Esophagus muscularis mucosa (tissue), 4 donors: ENCODE measurements at places on chromosomes 6 and 20. TPM values are rescaled to one million over a fixed set of nuclear protein-coding genes. Genes with fewer than 3 reads are reported as not detected.

GRCh38 chr20:845941-846893 lies 12.7 kb downstream of the FAM110A start:
- H3K36me3 ChIP-seq: no peaks in the 10 kb centered on the region
- no peak overlapping the region for H3K4me3 ChIP-seq
- DNase-seq: no peak
- peaks cover 12% of the 10 kb centered on the region for H3K27me3 ChIP-seq

DNA sequence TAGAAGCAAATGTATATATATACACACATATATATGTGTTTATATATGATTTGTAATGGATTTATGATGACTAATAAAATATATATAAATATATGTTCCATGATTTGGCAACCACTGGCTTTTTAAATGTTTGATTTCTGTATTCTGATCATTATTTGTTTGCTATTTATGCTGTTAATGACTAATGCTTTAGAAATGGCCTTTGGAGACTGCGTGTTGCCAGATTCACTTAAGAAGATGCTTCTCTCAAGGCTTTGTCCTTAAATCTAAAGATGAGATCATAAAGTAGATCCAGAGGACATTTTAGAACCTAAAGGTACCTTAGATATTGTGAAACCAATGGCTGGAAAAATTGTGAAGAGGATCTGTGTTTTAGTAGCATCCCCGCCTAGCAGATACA lies 116.0 kb upstream of the SUPT3H start:
- no peak for DNase-seq
- no peaks in the 10 kb centered on the region for H3K4me1 ChIP-seq
- H3K27ac ChIP-seq: no peak overlapping the region

- H3K27ac ChIP-seq: peak within 1 kb of the TSS; percentile 99
- peak; percentile 98 for DNase-seq
- no peaks in the 10 kb centered on the region for H3K27me3 ChIP-seq
- H3K4me3 ChIP-seq: peak within 1 kb of the TSS; percentile 57
- H3K36me3 ChIP-seq: no peaks in the 10 kb centered on the region
Measured at GRCh38 chr6:31271641-31272357, at the start of gene HLA-C. Gene HLA-C (minus strand): TSS chr6:31272092. CDS start chr6:31272071, 21 bp downstream.

- H3K4me3 ChIP-seq: no peak overlapping the region
- peaks cover 14% of the 10 kb centered on the region for H3K27me3 ChIP-seq
- DNase-seq: no peak
- H3K36me3 ChIP-seq: no peaks in the 10 kb centered on the region
- peaks cover 11% of the 10 kb centered on the region for H3K4me1 ChIP-seq
Measured at GRCh38 chr20:46206992-46207549, 89.0 kb downstream of the CD40 start.

DNA sequence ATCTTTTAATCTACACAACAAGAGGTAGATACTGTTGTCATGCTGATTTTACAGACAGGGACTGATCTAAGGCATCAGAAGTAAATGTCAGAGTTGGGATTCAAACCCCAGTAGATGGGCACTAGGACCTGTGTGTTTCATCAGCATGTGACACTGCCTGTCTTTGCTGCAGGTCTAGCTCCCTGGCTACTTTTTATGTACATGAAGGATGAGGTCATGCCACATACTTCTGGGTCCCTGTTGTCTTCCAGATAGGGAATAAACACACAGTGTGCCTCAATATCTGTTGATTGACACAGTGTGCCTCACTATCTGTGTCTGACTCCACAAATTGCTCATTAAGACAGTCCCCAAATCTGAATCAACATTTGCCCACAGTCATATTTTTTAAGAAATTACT lies 106.9 kb downstream of the TFAP2B start:
- H3K27ac ChIP-seq: no peak overlapping the region
- no peaks in the 10 kb centered on the region for H3K27me3 ChIP-seq
- H3K36me3 ChIP-seq: no peaks in the 10 kb centered on the region
- no peaks in the 10 kb centered on the region for H3K4me1 ChIP-seq
- H3K4me3 ChIP-seq: no peak overlapping the region

DNA sequence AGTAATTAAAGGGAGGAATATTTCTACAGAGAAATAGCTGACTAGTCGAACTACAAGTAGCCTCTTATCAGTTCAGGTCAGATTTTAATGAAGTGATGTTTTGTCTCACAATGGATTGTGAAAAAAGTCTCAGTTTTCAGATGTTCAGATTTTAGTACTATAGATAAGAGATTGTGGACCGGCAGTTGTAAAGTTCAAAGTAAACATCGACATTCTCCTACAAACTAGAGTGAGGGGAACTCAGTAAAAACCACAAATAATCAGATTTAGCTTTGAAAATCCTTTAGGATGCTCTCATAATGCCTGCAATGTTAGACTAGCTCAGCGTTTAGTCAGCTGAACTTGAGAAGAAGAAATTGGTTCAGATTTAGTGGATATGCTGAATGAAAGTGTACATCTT lies 39.9 kb downstream of the RCAN2 start:
- H3K36me3 ChIP-seq: no peaks in the 10 kb centered on the region
- no peaks in the 10 kb centered on the region for H3K27me3 ChIP-seq
- no peak for DNase-seq
- H3K27ac ChIP-seq: no peak overlapping the region
- H3K4me3 ChIP-seq: no peak overlapping the region
- H3K4me1 ChIP-seq: peaks cover 32% of the 10 kb centered on the region

GRCh38 chr20:52461582-52461981 lies 270.0 kb upstream of the ZFP64 start:
- H3K27ac ChIP-seq: no peak overlapping the region
- no peaks in the 10 kb centered on the region for H3K4me1 ChIP-seq
- no peak overlapping the region for H3K4me3 ChIP-seq
- no peak for DNase-seq
- no peaks in the 10 kb centered on the region for H3K36me3 ChIP-seq
- no peaks in the 10 kb centered on the region for H3K27me3 ChIP-seq

DNA sequence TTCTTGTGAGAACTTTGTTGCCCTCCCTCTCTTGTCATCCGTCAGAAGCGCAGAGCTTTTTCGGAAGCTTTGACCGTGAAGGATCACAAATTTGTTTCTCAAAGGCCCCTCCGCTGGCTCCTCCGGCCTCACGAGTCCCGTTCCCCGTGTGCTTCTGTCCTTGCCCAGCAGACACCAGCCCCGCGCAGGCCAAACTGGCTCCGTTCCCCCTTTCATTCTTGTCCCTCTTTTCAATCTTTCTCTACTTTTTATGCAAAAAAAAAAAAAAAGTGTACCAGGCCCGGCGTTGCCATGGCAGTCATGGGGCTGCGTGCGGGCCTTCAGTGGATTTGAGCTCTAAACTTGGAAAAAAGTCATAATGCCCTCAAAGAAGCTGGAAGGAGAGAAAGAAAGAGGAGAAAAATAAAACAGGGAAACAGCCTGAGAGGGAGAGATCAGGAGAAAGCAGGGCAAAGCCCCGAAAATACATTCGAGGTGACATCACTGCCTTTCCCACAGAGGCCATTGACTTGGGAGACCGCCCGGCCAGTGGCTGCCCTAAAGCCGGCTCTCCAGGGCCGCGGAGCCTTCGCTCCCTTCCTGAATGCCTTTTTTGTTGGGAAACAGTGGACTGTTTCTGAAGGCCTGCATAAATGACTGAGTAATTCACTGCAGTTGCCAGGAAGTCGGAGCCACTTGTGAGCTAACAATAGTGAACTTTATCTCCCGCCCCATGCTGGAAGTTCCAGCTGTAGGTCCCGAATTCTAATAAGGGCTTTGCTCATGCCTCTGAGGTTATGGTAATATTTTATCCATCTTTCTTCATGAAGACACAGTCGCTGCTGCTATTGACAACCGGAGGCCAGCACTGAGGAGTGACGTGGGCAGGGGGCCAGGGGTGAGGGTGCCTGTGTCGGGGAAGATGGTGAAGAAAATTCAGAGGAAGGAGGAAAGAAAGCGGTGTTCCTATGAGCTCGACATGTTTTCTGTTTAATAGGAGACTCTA lies 670.9 kb downstream of the QKI start:
- no peaks in the 10 kb centered on the region for H3K4me1 ChIP-seq
- H3K4me3 ChIP-seq: peak overlapping the region; percentile 16
- no peaks in the 10 kb centered on the region for H3K36me3 ChIP-seq
- DNase-seq: no peak

- H3K36me3 ChIP-seq: no peaks in the 10 kb centered on the region
- no peak overlapping the region for H3K4me3 ChIP-seq
- DNase-seq: no peak
- no peaks in the 10 kb centered on the region for H3K4me1 ChIP-seq
- H3K27me3 ChIP-seq: no peaks in the 10 kb centered on the region
- H3K27ac ChIP-seq: no peak overlapping the region
Measured at GRCh38 chr6:53682632-53683031, 17.1 kb upstream of the KLHL31 start.

The LY6G5B gene
- total RNA-seq: 3.3 TPM
